Activated gamma-delta T cell (primary cell): ENCODE measurements at places on chromosomes 3 and 15.

DNA sequence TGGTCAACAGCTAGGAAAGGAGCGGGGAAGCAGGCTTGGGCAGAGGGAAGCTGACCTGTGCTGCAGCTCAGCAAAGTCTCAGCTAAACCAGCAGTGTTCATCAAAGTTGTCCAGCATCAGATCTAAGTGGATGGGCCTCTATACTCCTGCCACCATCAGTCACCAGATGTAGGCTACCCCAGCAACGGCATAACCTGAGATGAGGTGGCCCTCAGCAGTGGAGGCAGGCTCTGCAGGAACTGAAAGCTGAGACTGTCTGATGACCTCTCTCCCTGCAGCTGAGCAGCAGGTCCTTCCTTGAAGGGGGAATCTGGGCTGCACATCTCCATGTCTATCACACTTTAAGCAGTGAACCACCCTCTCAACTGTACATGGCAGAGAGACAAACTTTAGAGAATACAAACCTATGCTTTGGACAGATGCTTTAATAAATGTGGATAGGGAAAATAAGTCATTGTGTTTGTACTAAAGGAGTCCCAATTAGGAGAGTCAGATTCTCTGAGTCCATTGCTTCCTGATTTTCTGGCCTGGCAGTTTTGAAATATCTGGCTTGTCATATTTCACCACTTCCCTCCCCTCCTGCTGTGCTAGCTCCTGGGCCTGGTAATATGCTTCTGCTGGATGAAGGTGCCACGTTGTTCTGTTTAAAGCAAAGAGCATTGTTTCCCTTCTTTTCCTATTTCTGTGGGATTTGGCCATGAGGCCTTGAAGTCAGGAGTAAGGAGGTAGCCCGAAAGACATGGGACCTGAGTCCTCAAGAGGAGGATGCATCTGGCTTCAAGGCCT lies 11.1 kb upstream of the PSTPIP1 start:
- no peak for DNase-seq

GRCh38 chr15:62173215-62173614 lies 8.1 kb upstream of the C2CD4B start:
- no peak for DNase-seq

- no peak for DNase-seq
These were observed 42.7 kb downstream of the ESYT3 start for GRCh38 chr3:138477120-138477519.

GRCh38 chr15:77525907-77526594 lies 105.4 kb downstream of the HMG20A start:
- no peak for DNase-seq

GRCh38 chr3:13174803-13175135 lies 101.5 kb upstream of the IQSEC1 start:
- DNase-seq: no peak

- DNase-seq: no peak
These were observed 83.6 kb downstream of the NCEH1 start for GRCh38 chr3:172627057-172627809.

DNA sequence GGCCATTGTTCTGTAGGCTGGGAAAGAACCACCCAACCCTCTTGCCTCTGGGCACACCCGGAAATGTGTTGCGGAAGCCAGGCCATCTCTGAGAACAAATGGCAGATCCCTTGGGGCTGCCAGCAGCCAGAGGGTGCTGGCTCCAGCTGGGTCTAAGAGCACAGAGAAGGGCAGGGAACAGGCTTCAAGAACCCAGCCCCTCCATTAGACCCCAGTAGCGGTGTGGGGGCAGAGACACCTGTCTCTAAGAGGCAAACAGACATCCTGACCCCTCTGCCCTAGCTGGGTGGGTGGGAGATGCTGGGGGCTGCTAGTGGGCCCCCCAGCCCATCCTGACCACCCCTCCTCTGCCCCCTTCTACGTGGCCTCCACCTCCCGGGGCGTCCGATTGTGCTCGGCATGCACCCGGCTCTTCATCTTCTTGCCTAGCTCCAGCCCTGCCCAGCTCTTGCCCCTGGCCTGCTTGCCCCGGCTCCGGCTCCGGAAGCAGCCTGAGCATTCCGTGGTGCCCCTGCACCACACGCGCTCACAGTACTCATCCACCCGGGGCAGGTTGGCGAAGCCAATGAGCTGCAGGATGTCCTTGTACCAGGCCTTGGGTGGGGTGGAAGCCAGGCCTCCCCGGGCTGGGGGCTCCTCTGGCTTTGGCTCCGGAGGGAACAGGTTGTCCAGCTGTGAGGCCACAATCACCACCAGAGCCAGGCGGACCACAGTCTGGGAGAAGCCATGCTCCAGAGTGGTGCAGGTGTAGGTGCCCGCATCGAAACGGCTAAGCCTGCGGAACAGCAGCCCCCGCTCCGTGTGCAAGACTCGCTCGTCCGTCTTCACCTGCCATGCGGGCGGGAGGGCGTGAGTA lies 9.4 kb downstream of the SEMA3G start:
- DNase-seq: no peak

GRCh38 chr15:87667643-87668042 lies 588.9 kb downstream of the NTRK3 start:
- DNase-seq: no peak

DNA sequence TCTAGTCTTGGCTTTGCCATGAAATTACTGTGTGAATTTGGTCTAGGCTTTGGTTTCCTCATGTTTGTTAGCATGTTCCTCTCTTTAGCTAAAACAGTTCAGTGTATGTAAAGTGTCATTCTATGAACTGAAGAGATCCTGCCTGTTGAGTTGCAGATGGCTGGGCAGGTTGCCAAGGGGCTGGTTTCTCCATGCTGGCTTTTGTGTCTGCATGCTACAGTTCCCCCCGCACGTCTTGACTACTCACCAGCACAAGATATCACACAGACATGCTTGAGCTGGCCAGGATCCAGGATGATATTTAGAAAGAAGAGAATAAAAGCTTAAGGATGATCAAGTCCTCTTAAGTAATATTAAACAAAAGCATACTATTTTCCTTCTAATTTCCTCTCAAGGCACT lies 90.2 kb downstream of the CERS3 start:
- no peak for DNase-seq

GRCh38 chr15:85531083-85531482 lies 150.7 kb downstream of the AKAP13 start:
- DNase-seq: no peak

DNA sequence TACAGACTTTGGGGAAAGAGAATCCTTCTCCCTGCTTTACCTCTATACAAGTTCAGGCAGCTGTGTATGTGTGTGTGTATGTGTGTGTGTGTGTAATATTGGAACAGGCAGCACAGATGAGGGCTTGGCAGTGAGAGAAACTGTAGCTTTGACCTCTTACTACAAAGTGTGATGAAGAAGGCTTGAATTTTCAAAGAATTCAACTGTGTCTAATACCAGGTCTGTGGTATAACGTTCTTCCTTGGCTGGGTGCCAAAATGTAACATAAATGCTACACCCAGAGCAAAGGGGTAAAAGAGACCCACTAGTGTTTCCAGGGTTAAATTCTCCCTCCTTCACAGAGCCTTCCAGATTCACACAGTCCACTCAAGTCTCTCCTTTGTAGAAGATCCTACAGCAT lies 51.1 kb downstream of the CHST2 start:
- no peak for DNase-seq

DNA sequence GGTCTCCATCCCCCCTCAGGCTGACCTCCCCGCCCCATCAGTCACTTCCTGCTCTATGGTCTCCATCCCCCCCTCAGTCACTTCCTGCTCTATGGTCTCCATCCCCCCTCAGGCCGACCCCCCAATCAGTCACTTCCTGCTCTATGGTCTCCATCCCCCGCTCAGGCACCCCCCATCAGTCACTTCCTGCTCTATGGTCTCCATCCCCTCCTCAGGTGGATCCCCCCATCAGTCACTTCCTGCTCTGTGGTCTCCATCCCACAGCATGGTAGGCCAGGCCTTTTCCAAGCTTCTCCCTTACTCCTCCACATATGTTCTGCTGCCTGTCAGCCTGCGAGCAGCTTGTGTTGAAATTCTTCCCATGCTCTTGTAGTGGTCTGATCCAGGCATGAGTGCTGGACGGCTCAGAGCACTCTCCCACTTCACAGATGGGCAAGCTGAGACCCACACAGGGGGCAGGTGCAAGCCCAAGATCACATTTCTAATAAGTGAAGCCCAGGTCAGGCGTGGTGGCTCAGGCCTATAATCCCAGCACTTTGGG lies 36.8 kb downstream of the BDH1 start:
- DNase-seq: no peak

GRCh38 chr3:23501201-23501802 lies 298.2 kb downstream of the UBE2E2 start:
- no peak for DNase-seq

GRCh38 chr3:100760377-100760776 lies 51.1 kb downstream of the TFG start:
- DNase-seq: no peak

DNA sequence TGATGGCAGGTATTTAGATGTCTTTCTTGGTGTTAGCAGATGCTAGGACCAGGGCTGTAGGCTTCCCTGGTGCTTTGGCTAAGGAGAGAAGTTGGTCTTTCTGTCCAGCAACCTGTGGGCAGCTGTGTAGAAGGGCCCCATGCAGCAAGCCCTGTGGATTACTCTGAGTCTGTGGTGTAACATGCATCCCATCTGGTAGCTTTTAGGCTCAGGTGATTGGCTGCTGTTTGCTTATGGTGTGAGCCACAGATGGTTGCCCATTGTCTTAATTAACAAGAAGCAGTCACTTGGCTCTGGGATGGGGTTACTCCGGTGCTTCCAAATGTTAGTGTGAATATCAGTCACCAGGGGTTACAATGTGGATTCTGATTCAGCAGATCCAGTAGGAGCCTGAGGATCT lies 368.6 kb upstream of the C2CD4B start:
- no peak for DNase-seq

DNA sequence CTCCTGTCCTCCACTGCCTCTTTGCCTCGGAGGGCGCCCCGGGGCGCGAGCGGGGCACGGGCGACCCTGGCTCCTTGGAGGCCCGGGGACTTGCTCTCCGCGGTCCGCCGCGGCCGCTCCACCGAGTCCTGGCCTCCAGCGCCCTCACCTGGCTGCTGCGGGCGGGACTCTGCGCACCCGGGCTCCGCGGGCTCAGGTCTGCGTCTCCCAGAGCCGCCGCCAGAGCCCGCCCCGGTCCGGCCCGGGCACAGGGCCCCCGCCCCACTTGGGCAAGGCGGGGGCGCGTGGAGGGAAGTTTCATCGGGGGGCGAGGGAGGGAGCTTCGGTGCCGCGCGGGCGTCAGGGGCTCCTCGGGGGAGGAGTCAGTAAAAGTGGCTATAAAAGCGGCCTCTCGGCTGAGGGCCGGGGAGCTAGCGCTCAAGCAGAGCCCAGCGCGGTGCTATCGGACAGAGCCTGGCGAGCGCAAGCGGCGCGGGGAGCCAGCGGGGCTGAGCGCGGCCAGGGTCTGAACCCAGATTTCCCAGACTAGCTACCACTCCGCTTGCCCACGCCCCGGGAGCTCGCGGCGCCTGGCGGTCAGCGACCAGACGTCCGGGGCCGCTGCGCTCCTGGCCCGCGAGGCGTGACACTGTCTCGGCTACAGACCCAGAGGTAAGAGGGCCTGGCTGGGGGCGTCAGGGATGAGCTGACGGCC lies at the start of gene CEMIP:
Gene CEMIP (plus strand): TSS at position 407 of the 694 bp plus-strand sequence. CDS start 94,510 bp downstream, outside the sequence.
- DNase-seq: no peak

GRCh38 chr3:143848704-143849103 lies 436 bp upstream of the SLC9A9 start:
- no peak for DNase-seq

GRCh38 chr3:141056751-141057171 lies 5.6 kb downstream of the SPSB4 start:
- no peak for DNase-seq

- no peak for DNase-seq
These were observed 563.5 kb downstream of the OCA2 start for GRCh38 chr15:27535445-27536129.

DNA sequence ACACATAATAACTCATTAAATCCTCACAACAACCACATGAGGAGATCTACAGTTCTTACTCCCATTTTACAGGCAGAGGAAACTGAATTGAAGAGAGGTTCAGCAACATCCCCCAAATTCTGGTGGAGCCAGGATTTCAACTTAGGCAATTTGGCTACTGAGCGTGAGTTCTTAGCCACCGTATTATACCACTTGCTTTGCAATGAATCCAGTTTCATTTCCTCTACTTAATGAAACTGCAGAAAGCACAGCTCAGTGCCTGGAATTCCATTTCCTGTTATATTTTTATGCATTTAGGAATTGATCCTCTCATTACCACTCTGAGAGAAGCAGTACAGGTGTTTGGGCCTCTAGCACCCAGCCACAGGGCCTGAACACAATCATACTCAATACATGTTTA lies 4.3 kb downstream of the ZNF860 start:
- no peak for DNase-seq

GRCh38 chr15:27731776-27732175 lies 367.3 kb downstream of the OCA2 start:
- DNase-seq: no peak

- DNase-seq: no peak
These were observed 81.1 kb upstream of the ARHGEF3 start for GRCh38 chr3:56882896-56883295.

- DNase-seq: no peak
These were observed 21.2 kb downstream of the CRYGS start for GRCh38 chr3:186523022-186523421.

- DNase-seq: no peak
These were observed 54.2 kb upstream of the SPATA12 start for GRCh38 chr3:57006179-57006657.

DNA sequence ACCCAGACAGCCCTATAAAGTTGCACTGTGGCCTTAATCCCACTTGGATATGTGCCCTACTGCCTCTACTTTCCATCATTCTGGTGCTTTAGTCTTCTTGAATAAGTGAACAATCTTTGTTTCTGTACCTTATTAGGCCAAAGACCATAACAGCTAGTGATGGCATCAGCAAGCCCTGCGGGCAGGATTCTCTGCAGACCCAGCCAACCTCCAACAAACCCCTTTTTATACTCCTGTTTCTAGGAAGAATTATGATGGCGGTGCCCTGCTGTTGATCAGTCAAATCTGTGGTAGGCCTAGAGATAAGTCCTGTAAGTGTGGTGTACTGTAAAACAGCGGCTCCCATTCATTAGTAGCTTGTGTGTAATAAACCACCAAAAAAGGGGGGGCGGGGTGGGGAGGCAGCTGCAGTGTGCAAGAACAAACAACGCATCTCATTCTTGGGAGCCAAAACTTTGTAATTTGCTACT lies 40.5 kb downstream of the SOX2 start:
- DNase-seq: no peak

DNA sequence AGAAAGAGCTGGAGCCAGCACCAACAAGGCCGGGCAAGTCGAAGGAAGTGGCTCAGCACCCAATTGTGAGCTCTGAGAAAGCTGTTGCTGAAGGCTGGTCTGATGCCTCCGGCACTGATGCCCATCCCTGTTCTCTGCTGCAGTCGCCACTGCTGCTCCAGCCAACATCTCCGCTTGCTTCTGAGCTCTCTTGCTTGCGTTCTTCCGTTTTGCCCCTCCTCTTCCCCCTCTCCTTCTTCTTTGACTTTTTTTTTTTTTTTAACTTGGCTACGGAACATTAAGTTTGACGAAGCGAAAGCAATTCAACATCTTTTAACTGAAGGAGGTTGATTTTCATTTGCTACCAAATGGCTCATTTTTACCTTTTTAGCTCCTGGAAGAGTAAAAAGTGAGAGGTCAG lies 442.9 kb downstream of the MCTP2 start:
- no peak for DNase-seq

GRCh38 chr3:184896336-184896735 lies 84.4 kb downstream of the VPS8 start:
- no peak for DNase-seq

GRCh38 chr3:177554895-177555759 lies 357.8 kb upstream of the TBL1XR1 start:
- DNase-seq: no peak

GRCh38 chr3:20772869-20773268 lies 586.9 kb upstream of the SGO1 start:
- no peak for DNase-seq
